Hepatocyte (in vitro differentiated cells): ENCODE measurements at places on chromosomes 2 and 18.
A peak's percentile ranks its signal among the peaks of the same experiment; 100 is the strongest.

DNA sequence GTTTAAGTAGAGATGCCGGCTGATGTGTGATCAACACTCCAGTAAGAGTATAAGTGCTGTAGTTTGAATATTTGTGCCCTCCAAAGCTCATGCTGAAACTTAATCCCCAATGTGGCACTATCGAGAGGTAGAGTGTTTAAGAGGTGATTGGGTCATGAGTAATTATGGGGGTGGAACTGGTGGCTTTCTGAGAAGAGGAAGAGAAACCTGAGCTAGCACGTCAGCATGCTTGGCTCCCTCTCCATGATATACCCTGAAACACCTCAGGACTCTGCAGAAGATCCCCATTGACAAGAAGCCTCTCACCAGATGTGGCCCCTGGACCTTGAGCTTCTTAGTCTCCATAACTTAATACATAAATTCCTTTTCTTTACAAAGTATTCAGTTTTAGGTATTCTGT lies 584.8 kb downstream of the TSN start:
- DNase-seq = no peak

- peak; percentile 8 for DNase-seq
Measured at GRCh38 chr2:72274380-72274797, 126.7 kb upstream of the CYP26B1 start.

GRCh38 chr2:237742191-237742590 lies 56.4 kb upstream of the RBM44 start:
- no peak for DNase-seq

- DNase-seq = peak; percentile 6
Measured at GRCh38 chr18:62287781-62288664, 37.1 kb upstream of the TNFRSF11A start.

GRCh38 chr2:70832386-70832785 lies 3.2 kb downstream of the CD207 start:
- DNase-seq = no peak

GRCh38 chr18:67509741-67510391 lies 6.7 kb downstream of the DSEL start:
- no peak for DNase-seq

GRCh38 chr2:141911485-141912066 lies 219.2 kb downstream of the LRP1B start:
- DNase-seq = peak; percentile 62

DNA sequence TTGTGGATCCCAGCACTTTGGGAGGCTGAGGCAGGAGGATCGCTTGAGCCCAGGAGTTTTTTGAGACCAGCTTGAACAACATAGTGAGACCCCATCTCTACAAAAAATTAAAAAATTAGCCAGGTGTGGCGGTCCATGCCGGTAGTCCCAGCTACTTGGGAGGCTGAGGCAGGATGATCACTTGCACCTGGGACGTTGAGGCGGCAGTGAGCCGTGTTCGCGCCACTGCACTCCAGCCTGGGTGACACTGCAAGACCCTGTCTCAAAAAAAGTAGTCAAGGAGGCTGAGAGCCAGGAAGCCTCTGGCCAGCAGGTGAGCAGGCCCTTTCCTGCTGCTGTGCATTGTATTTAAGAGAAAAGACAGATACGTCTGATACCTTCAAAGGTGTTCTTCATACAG lies 11.1 kb upstream of the PROC start:
- DNase-seq = no peak

GRCh38 chr2:54741250-54741649 lies 17.8 kb downstream of the EML6 start:
- no peak for DNase-seq

DNA sequence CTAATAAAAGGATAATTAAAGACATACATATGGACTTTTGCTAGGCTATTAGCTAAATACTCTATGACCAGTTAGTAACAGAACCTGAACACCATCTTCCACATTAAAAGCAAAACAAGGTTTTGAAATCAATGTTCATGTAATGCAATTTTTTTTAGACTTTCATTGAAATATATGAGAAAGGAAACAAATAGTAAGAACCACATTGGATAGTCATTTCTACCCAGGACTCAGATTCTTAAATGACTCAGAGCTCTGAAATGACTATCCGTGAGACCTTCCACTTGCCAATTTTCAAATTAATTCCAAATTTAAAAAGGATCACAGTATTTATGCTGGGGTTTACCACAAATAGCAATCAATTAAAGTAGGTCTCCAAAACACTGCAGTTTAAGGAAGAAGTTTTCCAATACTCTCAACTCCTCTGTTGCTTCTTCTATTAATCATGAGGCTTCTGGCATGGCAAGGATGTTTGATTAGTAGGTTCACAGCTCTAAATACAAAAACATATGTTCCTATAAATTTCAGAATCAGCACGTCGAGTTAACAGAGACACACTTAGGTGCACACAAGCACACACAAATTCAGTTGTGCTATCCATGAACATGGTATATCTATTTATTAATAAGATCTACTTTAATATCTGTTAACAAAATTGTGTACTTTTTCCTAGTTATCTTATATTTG lies 841.0 kb downstream of the RNF144A start:
- DNase-seq = no peak

- no peak for DNase-seq
Measured at GRCh38 chr2:186751790-186752189, 57.9 kb downstream of the FAM171B start.

DNA sequence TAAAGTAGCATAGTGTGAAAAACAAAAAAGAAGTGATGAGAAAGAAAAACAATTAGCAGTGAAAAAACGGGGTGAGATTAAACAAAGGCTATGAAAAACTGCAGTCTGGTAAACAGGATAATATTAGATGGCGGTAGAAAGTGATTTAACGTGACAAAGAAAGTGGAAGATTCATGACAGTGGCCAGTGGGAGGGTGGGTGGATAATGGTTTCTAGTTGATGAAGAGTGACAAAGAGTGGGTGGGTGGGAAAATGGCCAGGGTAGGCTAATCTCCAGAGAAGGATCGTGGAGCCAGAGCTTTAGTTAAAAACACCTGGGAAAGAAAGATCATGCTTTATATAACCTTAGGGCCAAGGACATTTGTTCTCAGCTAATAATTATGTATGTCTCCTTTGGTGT lies 1667.8 kb downstream of the LRP1B start:
- no peak for DNase-seq

GRCh38 chr2:163467251-163467630 lies 268.6 kb downstream of the FIGN start:
- DNase-seq = no peak

DNA sequence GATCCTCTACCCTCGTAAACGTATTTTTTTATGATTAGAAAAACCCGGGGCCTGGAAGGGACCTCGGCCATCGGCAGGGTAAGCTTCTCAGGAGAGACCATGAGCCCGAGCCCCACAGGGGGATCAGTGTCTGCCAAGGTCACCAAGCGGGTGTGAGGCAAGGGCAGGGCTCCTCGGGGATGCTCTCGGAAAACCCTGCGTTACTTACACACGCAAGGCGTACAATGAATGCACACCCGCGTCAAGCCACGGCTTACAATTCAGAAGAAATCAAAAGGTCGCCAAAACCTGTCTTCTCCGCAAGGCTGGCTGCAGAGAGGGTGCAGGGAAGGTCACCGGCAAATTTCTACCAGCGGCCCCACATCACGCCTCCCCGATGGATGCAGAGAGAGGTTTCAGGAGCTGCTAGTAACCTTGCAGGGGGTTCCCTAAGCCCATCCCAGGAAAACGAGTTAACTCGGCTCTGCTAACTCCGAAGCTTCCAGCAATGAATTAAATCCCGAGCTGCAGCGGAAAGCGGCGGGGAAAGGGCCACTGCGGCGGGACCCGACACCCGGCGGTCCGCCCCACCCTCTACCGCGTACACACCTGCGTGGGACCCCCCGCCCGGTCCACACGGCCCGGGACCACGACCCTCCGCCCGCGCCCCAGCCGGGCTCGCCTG lies 638 bp downstream of the ST3GAL5 start:
- peak; percentile 39 for DNase-seq

- DNase-seq = peak; percentile 76
Measured at GRCh38 chr18:3037423-3037915, 24.5 kb upstream of the LPIN2 start.

GRCh38 chr18:9653390-9653789 lies 39.0 kb upstream of the PPP4R1 start:
- no peak for DNase-seq

DNA sequence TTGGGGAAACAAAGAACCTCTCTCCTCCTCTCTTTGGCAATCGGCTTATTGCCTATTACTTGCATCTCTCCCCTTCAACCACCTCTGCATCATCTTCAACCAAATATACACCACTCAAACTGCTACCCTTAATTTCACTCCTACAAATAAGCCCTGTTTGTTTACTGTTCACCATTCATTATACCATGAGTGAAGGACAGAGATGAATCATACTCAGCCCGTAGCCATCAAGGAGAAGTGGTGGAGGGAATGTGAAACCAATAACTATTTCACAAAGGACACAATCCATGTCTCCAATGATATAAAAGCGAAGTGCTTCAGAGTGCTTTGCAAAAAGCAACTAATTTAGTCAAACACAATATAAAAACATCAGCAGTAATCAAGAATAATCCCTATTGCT lies 76.8 kb downstream of the CACNB4 start:
- DNase-seq = no peak

GRCh38 chr2:69723791-69724190 lies 18.1 kb upstream of the ANXA4 start:
- DNase-seq = no peak

DNA sequence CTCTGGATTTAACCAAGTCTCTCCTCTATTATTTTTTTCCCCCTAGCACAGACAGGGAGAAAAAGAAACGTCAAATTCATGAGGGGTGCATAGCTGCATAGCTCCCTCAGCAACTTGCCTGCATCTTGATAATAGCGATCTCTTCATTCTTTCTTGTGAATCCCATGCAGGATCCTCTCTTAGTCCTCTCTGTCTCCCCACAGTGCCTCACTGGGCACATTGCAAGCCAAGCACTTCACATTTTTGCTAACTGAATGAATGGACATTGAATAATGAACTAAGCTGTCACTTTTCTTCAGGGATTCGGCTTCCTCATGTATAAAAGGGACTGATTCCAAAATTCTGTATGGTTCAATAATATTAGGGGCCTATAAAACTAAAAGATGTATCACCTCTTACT lies 2.9 kb upstream of the EPB41L3 start:
- DNase-seq = peak; percentile 68

DNA sequence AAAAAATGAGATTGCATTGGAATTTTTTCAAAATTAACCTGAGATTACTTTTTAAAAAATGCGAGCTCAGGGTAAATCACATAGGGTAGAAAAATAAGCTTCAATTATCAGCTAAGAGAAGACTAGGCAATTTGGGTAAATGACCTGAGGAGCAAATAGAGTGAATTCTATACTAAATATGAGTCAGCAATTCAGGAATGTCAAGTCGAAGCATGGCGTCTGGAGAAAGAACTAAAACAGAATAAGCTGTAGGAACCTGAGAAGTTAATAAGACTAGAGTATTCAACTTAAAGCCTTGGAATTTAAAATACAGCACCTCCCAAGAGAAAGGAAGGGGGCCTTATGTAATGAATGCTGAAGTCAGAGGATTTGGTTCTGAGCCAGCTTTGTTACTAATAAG lies 487.0 kb downstream of the SUCLG1 start:
- no peak for DNase-seq

- DNase-seq = no peak
Measured at GRCh38 chr2:164542581-164543021, 78.7 kb downstream of the GRB14 start.

DNA sequence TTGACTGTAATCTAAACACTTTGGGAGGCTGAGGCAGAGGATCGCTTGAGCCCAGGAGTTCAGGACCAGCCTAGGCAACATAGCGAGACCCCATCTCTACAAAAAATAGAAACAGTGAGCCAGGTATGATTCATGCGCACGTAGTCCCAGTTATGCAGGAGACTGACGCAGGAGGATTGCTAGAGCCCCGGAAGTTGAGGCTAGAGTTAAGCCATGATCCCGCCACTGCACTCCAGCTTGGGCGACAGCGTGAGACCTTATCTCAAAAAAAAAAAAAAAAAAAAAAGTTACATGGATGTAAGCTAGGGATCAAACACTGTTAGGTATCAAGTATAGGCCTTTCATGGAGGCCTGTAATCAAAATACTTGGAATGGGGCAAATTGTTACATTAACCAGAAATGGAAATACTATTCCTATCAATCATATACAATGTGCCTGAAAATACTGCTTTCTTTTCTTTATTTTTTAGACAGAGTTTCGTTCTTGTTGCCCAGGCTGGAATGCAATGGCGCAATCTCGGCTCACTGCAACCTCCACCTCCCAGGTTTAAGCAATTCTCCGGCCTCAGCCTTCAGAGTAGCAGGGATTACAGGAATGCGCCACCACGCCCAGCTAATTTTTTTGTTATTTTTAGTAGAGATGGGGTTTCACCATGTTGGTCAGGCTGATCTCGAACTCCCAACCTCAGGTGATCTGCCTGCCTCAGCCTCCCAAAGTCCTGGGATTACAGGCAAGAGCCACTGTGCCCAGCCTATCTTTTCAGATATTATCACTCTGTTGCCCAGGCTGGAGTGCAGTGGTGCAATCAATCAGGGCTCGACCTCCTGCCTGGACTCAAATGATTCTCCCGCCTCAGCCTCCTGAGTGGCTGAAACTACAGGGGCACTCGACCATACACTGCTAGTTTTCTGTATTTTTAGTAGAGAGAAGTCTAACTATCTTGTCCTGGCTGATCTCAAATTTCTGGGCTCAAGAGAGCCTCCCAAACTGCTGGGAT lies 27.2 kb downstream of the XPO1 start:
- DNase-seq = no peak

DNA sequence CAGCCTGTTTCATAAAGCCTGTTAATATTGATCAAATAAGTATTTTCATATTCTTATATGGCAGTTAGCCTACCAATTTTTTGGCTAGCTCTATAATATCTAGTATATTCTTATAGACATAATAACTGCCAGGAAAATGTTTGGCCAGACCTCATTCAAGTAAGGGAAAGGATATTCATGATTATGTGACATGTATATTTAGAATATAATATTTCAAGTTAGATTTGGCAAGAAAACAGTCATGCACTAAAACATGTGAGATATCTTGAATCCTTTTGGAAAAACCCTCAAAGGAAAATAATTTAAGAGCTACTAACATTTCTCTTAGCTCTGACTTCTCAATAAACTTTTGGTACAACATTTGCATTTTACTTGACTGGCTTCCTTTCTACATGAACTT lies 694.1 kb downstream of the PLCL1 start:
- DNase-seq = no peak

DNA sequence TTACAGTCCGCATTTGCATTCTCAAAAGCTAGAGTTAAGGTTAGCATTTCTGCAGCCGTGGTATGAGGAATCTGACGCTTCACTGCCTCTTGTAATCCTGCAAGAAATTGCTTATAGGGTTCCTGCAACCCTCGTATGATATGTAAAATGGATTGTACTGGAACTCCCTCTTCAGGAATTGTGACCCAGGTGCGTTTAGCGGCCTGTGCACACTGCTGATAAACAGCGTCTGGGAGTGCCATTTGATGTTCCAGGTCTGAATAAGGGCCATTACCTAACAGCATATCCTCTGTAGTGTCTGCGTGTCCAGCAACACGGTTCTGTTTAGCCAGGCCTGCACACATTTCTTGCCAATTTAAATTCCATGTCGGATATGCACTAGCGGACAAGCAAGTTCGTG lies 42.5 kb downstream of the CXCR4 start:
- DNase-seq = no peak

- no peak for DNase-seq
Measured at GRCh38 chr2:3009005-3009404, 368.6 kb downstream of the EIPR1 start.
